ENCODE measurements at places on chromosomes 3 and 15. TPM values are rescaled to one million over a fixed set of nuclear protein-coding genes. Genes with fewer than 3 reads are reported as not detected.

DNA sequence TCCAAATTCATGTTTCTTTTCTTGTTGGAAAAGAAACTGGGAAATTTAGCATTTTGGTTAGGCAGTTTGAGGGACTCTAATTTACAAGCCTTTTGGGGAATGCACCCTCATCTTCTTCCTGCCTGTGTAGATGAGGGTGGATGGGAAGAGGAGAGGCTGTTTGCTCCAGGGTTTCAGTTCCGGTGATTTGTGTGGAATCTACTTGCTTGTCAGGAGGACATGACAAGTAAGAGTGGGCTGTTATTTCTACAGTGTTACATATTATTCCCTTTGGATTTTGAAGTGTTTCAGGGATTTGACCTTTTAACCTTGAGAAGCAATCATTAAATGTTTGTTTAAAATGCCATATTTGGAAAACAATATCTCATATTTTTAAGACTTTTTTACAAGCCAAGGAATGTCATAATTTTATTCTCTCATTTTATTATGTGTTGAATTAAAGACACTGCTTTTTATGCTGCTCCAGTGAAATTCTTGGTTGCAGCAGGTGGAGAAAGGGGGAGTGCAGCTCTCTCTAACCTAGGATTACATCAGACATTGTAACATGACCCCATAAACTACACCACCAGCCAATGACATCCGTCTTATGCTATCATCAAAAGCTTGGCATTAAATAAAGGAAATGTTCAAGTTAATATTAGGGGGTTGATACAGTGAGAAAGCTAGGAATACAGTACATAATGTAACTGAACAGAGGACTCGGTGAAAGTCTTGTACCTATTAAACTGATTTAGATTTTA lies 30.2 kb downstream of the PLAAT1 start:
- H3K27me3 ChIP-seq = no peaks in the 10 kb centered on the region
- no peaks in the 10 kb centered on the region for H3K4me1 ChIP-seq
- no peak overlapping the region for H3K4me3 ChIP-seq
- H3K27ac ChIP-seq = no peak overlapping the region

GRCh38 chr3:26087751-26088150 lies 297.9 kb downstream of the OXSM start:
- H3K27ac ChIP-seq = no peak overlapping the region
- no peaks in the 10 kb centered on the region for H3K27me3 ChIP-seq
- H3K4me1 ChIP-seq = peaks cover 35% of the 10 kb centered on the region

The PYGO1 gene
- total RNA-seq = 13.6 TPM

- peaks cover 69% of the 10 kb centered on the region for H3K4me1 ChIP-seq
- H3K27ac ChIP-seq = peak overlapping the region; percentile 70
- peaks cover 19% of the 10 kb centered on the region for H3K36me3 ChIP-seq
- DNase-seq = no peak
- H3K27me3 ChIP-seq = no peaks in the 10 kb centered on the region
- H3K4me3 ChIP-seq = no peak overlapping the region
These were observed 45.0 kb downstream of the PDHB start for GRCh38 chr3:58388550-58389091.

DNA sequence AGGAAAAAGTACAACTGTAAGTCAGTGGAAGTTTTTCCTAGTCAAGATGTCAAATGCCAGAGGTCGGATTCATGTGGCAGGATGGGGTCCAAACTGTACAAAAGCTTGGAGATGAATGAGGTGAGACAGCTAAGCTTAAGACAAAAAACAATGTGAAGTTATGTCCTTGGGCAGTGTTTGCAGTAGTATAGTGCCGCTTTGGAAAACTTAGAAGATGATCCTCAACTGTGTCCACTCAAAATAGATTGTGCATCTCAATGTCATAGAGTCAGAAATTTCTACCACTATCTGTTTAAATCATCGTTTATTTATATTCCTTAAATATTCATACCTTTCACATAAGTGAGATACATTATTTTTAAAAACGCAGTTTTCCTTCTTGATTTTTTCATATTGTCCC lies 77.3 kb downstream of the MBNL1 start:
- DNase-seq = no peak
- H3K4me3 ChIP-seq = no peak overlapping the region
- no peak overlapping the region for H3K27ac ChIP-seq
- peaks cover 89% of the 10 kb centered on the region for H3K4me1 ChIP-seq
- no peaks in the 10 kb centered on the region for H3K27me3 ChIP-seq

- no peak for DNase-seq
- H3K4me1 ChIP-seq = peaks cover 23% of the 10 kb centered on the region
- no peak overlapping the region for H3K27ac ChIP-seq
- no peaks in the 10 kb centered on the region for H3K27me3 ChIP-seq
These were observed 17.3 kb downstream of the STIMATE start for GRCh38 chr3:52880047-52880446.

DNA sequence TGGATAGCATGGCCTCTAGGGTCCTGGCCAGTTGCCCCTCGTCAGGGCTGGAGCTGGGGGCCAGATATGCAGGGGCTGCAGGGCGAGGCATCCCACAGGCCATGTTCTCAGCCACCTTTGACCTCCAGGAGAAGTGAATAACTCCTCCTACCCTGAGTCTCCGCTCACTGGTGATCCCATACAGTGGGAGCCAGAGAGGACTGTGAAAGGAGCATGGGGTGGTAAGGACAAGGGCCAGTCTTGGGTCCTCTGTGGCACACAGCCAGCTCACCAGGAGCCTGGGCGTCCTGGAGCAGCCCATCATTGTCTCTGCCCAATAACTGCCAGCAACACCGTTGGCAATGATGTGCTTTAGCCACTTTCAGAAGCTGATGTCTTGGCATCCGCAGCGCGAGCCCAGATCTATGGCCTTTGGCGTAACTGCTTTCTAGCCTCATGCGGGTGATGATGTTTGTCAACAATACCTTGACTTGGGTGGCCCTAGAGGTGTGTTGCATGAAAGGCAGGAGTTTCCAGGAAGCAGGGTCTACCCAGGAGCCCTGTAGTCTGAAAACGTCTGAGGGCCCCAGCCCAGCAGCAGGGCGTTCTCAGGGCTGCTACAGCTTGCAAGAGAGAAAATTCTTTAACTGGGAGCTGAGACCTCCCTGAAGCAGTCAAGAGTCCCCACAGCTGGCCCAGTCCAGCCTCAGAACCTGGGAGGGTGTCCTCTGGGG lies 61.1 kb upstream of the IQSEC1 start:
- H3K27me3 ChIP-seq = no peaks in the 10 kb centered on the region
- no peaks in the 10 kb centered on the region for H3K36me3 ChIP-seq
- no peak overlapping the region for H3K27ac ChIP-seq

- H3K27me3 ChIP-seq = no peaks in the 10 kb centered on the region
- no peak overlapping the region for H3K4me3 ChIP-seq
- no peak overlapping the region for H3K27ac ChIP-seq
- no peaks in the 10 kb centered on the region for H3K4me1 ChIP-seq
These were observed 52.4 kb downstream of the ONECUT1 start for GRCh38 chr15:52737720-52738119.

- no peak overlapping the region for H3K27ac ChIP-seq
- no peak for DNase-seq
- H3K36me3 ChIP-seq = peaks cover 12% of the 10 kb centered on the region
- H3K27me3 ChIP-seq = no peaks in the 10 kb centered on the region
These were observed 115.2 kb downstream of the GHSR start for GRCh38 chr3:172333042-172333377.

GRCh38 chr15:44186705-44187104 lies 8.4 kb downstream of the FRMD5 start:
- no peak for DNase-seq
- no peak overlapping the region for H3K27ac ChIP-seq
- peaks cover 15% of the 10 kb centered on the region for H3K27me3 ChIP-seq

- H3K4me1 ChIP-seq = peaks cover 86% of the 10 kb centered on the region
- peak overlapping the region; percentile 85 for H3K27ac ChIP-seq
- H3K36me3 ChIP-seq = peaks cover 8% of the 10 kb centered on the region
These were observed 201.1 kb downstream of the AKAP13 start for GRCh38 chr15:85581495-85581894.

- no peaks in the 10 kb centered on the region for H3K27me3 ChIP-seq
- no peak overlapping the region for H3K4me3 ChIP-seq
- no peaks in the 10 kb centered on the region for H3K36me3 ChIP-seq
- no peak overlapping the region for H3K27ac ChIP-seq
These were observed 96.3 kb downstream of the IGSF11 start for GRCh38 chr3:118938183-118938961.

- peaks cover 20% of the 10 kb centered on the region for H3K4me1 ChIP-seq
- H3K4me3 ChIP-seq = no peak overlapping the region
- no peaks in the 10 kb centered on the region for H3K27me3 ChIP-seq
- H3K36me3 ChIP-seq = no peaks in the 10 kb centered on the region
These were observed 43.0 kb upstream of the KY start for GRCh38 chr3:134693804-134694203.

GRCh38 chr3:109339197-109339596 lies 1.9 kb upstream of the DPPA4 start:
- no peak for DNase-seq
- H3K27me3 ChIP-seq = no peaks in the 10 kb centered on the region
- no peaks in the 10 kb centered on the region for H3K36me3 ChIP-seq
- peaks cover 12% of the 10 kb centered on the region for H3K4me1 ChIP-seq
- H3K27ac ChIP-seq = no peak overlapping the region

- peaks cover 14% of the 10 kb centered on the region for H3K4me1 ChIP-seq
- peak; percentile 50 for DNase-seq
- H3K27ac ChIP-seq = peak overlapping the region; percentile 56
- H3K4me3 ChIP-seq = no peak overlapping the region
These were observed 32.9 kb upstream of the RFTN1 start for GRCh38 chr3:16546186-16547010.

The PDIA3 gene
- total RNA-seq = 70.6 TPM

The RAMAC gene
- total RNA-seq = 22.0 TPM

- H3K4me1 ChIP-seq = no peaks in the 10 kb centered on the region
- H3K36me3 ChIP-seq = peaks cover 29% of the 10 kb centered on the region
- H3K4me3 ChIP-seq = no peak overlapping the region
- H3K27me3 ChIP-seq = no peaks in the 10 kb centered on the region
These were observed 31.6 kb downstream of the KY start for GRCh38 chr3:134619301-134619615.

DNA sequence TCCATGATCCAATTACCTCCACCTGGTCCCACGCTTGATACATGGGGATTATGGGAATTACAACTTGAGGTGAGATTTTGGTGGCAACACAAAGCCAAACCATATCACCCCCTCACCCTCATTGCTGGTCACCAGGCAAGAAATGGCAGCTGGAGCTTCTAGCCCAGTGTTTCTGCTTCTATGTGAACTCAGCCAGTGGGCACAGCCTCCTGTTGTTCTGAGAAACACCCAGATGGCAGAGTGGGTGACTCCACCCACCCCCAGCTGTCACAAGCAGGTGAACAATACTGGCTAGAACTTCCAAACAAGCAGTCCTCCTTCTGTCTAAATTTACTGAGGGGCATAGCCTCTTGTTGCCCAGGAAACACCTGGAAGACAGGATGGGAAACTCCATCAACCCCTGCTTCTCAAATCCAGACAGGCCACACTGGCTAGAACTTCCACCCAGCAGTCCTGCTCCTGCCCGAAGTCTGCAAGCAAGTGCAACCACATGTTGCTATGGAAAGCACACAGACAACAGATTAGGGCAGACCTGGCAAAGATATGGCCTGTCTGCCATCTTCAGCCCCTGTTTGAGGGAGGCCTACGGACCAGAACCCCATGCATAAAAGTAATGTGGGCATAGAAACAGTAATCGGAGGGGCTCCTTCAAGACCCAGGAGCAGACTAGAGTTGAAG lies 114.1 kb downstream of the DTWD1 start:
- no peaks in the 10 kb centered on the region for H3K36me3 ChIP-seq
- no peak for DNase-seq
- H3K27me3 ChIP-seq = no peaks in the 10 kb centered on the region

GRCh38 chr3:123779655-123780231 lies 104.4 kb downstream of the MYLK start:
- peak; percentile 39 for DNase-seq
- no peaks in the 10 kb centered on the region for H3K36me3 ChIP-seq
- peak overlapping the region; percentile 73 for H3K27ac ChIP-seq
- H3K27me3 ChIP-seq = no peaks in the 10 kb centered on the region
- H3K4me1 ChIP-seq = peaks cover 59% of the 10 kb centered on the region

GRCh38 chr3:16885593-16886302 lies 993 bp downstream of the PLCL2 start:
- H3K4me1 ChIP-seq = peaks cover 9% of the 10 kb centered on the region
- H3K27me3 ChIP-seq = no peaks in the 10 kb centered on the region
- H3K27ac ChIP-seq = peak overlapping the region; percentile 82
- DNase-seq = no peak
- peak overlapping the region; percentile 78 for H3K4me3 ChIP-seq

- peaks cover 12% of the 10 kb centered on the region for H3K4me1 ChIP-seq
- H3K27me3 ChIP-seq = no peaks in the 10 kb centered on the region
- no peak overlapping the region for H3K27ac ChIP-seq
- no peak for DNase-seq
- no peaks in the 10 kb centered on the region for H3K36me3 ChIP-seq
- no peak overlapping the region for H3K4me3 ChIP-seq
These were observed 261.6 kb downstream of the SHQ1 start for GRCh38 chr3:72586694-72587093.

The RBP2 gene
- total RNA-seq = not detected
